Activated CD4-positive, alpha-beta memory T cell treated with anti-CD3 and anti-CD28 coated beads, Interleukin-2, amount 10 ng/mL, durations not matched to agents 7 days and 5 days (primary cell): ENCODE measurements at places on chromosomes 6 and 20. TPM values are rescaled to one million over a fixed set of nuclear protein-coding genes. Genes with fewer than 3 reads are reported as not detected.

DNA sequence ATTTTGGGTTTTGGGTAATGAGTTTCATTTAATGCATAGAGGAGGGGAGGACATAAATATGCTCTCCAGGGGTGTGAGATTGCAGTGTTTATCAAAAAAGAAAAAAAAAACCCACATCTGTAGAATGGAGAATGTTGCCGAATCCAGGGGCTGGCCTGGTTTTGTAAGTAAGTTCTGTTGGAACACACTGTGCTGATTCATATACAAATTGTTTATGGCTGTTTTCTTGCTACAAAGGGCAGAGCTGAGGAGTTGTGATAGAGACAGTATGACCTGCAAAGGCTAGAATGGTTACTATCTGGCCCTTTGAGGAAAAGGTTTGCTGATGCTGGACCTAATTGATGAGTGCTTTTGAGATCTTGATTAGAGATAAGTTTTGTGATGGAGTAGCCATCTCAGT is 30.4 kb downstream of the SCAF8 start:
- H3K36me3 ChIP-seq: peaks cover 29% of the 10 kb centered on the region
- H3K4me3 ChIP-seq: no peak overlapping the region
- no peak overlapping the region for H3K27ac ChIP-seq
- no peaks in the 10 kb centered on the region for H3K27me3 ChIP-seq
- DNase-seq: no peak

DNA sequence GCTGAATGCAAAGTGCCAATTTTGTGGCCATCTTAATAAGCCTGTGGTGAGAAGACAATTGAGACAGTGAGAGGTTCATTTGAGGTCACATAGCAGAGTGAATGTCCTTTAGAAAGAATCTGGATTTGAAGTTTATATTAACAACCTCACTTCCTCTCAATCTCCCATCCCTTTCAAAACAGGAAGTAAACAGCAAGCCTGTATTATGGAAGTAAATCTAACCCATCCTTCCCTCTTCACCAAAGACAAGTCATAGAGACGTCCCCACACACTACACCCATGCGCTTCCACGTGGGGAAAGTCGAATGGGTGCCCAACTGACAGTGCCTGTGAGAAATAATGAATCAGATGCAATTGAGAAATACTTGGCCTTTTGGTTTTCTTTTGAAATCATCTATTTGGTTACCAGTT is 28.8 kb upstream of the CCND3 start:
- H3K36me3 ChIP-seq: peaks cover 9% of the 10 kb centered on the region
- peak overlapping the region; percentile 70 for H3K27ac ChIP-seq
- H3K27me3 ChIP-seq: no peaks in the 10 kb centered on the region
- DNase-seq: no peak
- peaks cover 23% of the 10 kb centered on the region for H3K4me1 ChIP-seq

DNA sequence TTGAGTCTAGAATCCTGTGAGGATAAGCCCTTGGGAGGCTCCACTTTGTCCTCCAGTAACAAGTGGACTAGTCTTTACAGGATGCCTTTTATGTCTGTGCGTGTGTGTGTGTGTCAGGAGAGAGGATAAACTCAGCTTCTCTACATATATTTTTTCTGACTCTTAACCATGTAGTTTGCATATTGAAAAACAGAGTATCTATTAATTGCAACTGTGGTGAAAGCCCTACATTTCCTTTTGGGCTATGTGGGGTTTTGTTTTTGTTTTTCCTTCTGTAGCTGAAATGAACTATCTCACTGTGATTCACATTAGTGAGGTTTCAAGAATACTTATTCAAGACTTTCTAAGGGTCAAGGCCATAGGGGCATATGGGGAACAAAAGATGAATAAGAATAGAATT is 17.7 kb downstream of the TPBG start:
- no peak overlapping the region for H3K27ac ChIP-seq
- H3K4me1 ChIP-seq: no peaks in the 10 kb centered on the region
- H3K4me3 ChIP-seq: no peak overlapping the region

DNA sequence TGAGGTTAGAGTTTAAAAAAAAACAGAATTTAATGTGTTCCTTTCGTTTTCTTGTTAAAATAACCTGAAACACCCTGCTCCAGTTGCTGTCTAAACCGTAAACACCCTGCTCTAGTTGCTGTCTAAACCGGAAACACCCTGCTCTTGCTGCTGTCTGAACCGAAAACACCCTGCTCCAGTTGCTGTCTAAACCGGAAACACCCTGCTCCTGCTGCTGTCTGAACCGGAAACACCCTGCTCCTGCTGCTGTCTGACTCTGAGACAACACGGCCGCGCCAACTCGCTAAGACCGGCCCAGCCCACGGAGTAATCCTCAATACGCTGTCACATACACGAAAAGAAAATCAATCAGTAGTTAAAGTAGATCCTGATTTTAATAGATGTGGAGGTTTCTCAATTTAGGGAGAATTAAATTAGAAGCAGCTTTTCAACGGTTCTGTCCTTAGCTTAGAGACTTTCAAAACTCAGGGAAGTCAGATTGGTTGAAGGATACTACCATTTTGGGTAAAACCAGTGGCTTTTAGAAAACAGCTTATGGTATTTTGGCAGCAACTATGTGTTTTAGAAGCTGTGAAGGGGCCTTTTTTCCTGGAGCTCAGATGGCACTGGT is 98.3 kb downstream of the RAMACL start:
- H3K4me3 ChIP-seq: peak overlapping the region; percentile 62
- H3K4me1 ChIP-seq: peaks cover 28% of the 10 kb centered on the region
- peak overlapping the region; percentile 98 for H3K27ac ChIP-seq
- peak; percentile 81 for DNase-seq
- peaks cover 27% of the 10 kb centered on the region for H3K36me3 ChIP-seq
- H3K27me3 ChIP-seq: no peaks in the 10 kb centered on the region

GRCh38 chr6:17042422-17043147 is 59.3 kb upstream of the STMND1 start:
- DNase-seq: no peak
- H3K27me3 ChIP-seq: peaks cover 21% of the 10 kb centered on the region
- no peaks in the 10 kb centered on the region for H3K36me3 ChIP-seq
- H3K4me3 ChIP-seq: no peak overlapping the region

GRCh38 chr6:136701045-136701444 is 91.2 kb downstream of the MAP3K5 start:
- H3K27ac ChIP-seq: no peak overlapping the region
- H3K36me3 ChIP-seq: peaks cover 37% of the 10 kb centered on the region
- H3K4me3 ChIP-seq: no peak overlapping the region
- H3K4me1 ChIP-seq: peaks cover 50% of the 10 kb centered on the region
- DNase-seq: no peak

GRCh38 chr6:135675862-135676261 is 175.6 kb upstream of the PDE7B start:
- no peak overlapping the region for H3K4me3 ChIP-seq
- peaks cover 2% of the 10 kb centered on the region for H3K36me3 ChIP-seq

- H3K27ac ChIP-seq: no peak overlapping the region
- H3K4me1 ChIP-seq: peaks cover 31% of the 10 kb centered on the region
- H3K27me3 ChIP-seq: no peaks in the 10 kb centered on the region
- peaks cover 3% of the 10 kb centered on the region for H3K36me3 ChIP-seq
Observed at GRCh38 chr6:118717106-118717505, 65.7 kb upstream of the CEP85L start.

DNA sequence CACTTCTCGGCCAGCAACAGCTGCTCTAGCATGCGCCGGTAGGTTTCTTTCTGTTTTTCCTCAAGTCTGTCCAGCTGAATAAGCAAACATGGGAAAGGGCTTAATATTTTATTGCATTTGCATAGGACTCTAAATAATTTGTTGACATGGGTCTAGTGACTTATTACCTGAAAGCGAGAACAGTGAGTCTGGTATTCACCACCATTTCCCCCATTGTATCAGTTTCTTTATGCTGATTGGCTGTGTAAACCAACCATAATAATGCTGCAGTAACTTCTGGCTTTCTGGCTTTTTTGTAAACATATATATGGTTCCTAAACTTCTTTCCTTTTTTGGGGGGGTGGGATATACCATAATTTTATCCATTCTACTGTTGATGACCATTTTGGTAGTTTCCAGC is 69.1 kb upstream of the TMEM30A start:
- no peak overlapping the region for H3K27ac ChIP-seq
- peaks cover 2% of the 10 kb centered on the region for H3K4me1 ChIP-seq
- no peaks in the 10 kb centered on the region for H3K36me3 ChIP-seq
- peaks cover 26% of the 10 kb centered on the region for H3K27me3 ChIP-seq

GRCh38 chr6:127793396-127793795 is 107.5 kb downstream of the THEMIS start:
- no peak overlapping the region for H3K4me3 ChIP-seq
- no peak for DNase-seq

DNA sequence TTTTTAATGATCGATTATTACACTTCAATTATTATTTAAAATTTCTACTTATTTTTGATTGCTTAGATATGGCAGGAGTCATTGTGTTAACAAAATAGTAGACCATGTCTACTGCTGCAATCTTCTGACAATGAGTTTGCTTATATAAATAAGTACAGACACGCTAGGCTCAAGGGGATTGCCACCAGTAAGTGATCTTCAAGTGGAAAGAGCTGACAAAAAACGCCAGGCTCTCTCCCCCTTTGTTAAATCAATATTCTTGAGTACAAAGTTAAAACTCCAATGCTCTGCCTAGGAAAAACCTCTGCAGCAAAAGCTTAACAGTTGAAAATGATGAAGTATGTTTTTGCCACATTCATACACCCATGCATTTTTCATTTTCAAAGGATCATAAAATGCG is 738.1 kb downstream of the HDGFL1 start:
- no peak for DNase-seq
- H3K36me3 ChIP-seq: no peaks in the 10 kb centered on the region
- no peaks in the 10 kb centered on the region for H3K4me1 ChIP-seq
- H3K27me3 ChIP-seq: no peaks in the 10 kb centered on the region
- no peak overlapping the region for H3K27ac ChIP-seq

GRCh38 chr6:104656235-104656634 is 203.5 kb downstream of the HACE1 start:
- H3K27ac ChIP-seq: no peak overlapping the region
- H3K4me1 ChIP-seq: peaks cover 8% of the 10 kb centered on the region
- H3K4me3 ChIP-seq: no peak overlapping the region
- DNase-seq: no peak
- no peaks in the 10 kb centered on the region for H3K36me3 ChIP-seq

DNA sequence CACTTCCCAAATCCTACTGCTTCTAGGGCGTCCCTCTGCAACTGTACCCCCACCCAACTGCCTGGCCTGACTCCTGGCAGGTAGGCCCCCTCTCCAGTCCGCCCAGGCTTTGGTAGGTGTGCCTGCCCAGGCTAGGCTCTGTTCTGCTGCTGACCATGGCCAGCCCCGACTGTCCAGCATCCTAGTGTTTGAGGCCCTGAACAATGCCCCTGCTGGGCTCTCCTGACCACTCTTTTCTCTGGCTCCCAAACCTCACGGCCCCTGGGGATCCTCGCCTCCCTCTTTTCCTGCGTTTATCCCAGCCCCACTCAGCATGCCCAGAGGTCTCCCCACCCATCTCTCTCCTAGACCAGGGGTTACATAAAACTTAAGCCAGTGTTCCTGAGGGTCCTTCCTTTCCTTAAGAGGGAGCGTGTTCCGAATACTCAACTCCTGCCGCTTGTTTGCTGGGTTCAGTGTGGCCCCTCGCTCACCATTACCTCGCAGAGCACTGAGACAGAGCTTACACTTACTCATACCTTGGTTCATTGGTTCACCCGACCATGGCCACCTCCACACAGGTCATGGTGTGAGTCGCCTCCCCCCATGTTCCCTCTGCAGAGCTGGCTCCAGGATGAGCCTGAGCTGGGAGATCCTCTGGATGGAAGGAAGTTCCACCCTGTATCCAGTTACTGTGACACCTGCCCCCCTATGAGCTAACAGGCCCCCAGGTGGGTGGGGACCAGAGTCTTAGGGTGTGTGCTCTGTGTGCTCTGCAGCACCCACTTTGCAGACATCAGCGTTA is 21.0 kb upstream of the MYT1 start:
- no peak overlapping the region for H3K4me3 ChIP-seq
- no peak overlapping the region for H3K27ac ChIP-seq
- H3K27me3 ChIP-seq: peaks cover 3% of the 10 kb centered on the region
- no peaks in the 10 kb centered on the region for H3K4me1 ChIP-seq

PXMP4 gene
- 13.9 TPM for total RNA-seq

C6orf163 gene
- total RNA-seq: 1.4 TPM

NXT1 gene
- total RNA-seq: 28.4 TPM

SLC16A10 gene
- 1.4 TPM for total RNA-seq

ESR1 gene
- total RNA-seq: 1.2 TPM

OLIG3 gene
- 0.45 TPM for total RNA-seq
